ENCODE measurements at places on chromosomes 12 and 14.

GRCh38 chr12:92278378-92278828, 132.8 kb upstream of the BTG1 start:
- no peak for DNase-seq

GRCh38 chr14:81062816-81063215, 107.4 kb downstream of the TSHR start:
- no peak for DNase-seq

- no peak for DNase-seq
Measured at GRCh38 chr12:52020539-52021336, 14.0 kb downstream of the TAMALIN start.

- DNase-seq: no peak
Measured at GRCh38 chr12:24889411-24889810, 59.5 kb downstream of the BCAT1 start.

GRCh38 chr12:102951841-102952240, 5.6 kb upstream of the ASCL1 start:
- no peak for DNase-seq

DNA sequence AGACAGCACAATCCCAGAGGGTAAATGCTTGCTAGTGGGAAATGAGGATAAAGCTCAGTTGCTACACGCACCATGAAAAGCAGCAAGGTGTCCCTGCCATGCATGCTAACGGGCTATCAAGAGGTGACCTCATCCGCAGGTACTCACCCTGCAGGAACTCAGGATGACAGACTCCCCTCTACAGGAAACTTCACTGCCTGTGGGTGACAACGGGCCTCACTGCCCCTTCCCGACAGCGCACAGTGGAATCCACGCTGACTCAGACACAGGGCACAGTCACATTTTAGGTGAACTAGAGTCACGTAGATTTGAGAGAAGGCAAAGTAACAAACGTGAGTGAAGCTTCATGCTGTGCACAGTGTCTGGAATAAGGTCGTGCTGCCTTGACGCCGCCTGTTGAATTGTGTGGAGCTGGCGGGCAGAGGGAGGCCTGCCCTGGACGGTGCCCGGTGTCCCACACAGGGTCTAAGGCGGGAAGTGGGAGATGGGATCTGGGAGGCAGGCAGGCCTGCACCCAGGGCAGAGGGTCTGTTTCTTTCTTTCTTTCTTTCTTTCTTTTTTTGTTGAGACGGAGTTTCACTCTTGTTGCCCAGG, 331.8 kb downstream of the TMEM132D start:
- no peak for DNase-seq

- no peak for DNase-seq
Measured at GRCh38 chr12:75446857-75447256, 33.7 kb upstream of the GLIPR1 start.

GRCh38 chr14:94656043-94656442, 43.9 kb downstream of the SERPINA3 start:
- DNase-seq: no peak

DNA sequence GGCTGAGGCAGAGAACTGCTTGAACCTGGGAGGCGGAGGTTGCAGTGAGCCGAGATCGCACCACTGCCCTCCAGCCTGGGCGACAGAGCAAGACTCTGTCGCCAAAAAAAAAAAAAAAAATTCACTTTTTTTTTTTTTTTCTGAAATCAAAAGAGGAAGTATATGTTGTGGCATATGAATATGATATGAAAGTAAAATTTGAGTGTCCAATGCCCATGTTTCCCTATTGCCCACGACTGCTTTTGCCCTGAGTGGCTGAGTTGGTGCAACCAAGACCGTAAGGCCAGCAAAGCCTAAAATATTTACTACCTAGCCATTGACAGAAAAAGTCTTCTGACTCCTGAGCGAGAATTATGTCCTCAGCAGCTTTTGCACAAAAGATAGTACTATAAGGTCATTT, 101.7 kb upstream of the PARP11 start:
- DNase-seq: no peak

DNA sequence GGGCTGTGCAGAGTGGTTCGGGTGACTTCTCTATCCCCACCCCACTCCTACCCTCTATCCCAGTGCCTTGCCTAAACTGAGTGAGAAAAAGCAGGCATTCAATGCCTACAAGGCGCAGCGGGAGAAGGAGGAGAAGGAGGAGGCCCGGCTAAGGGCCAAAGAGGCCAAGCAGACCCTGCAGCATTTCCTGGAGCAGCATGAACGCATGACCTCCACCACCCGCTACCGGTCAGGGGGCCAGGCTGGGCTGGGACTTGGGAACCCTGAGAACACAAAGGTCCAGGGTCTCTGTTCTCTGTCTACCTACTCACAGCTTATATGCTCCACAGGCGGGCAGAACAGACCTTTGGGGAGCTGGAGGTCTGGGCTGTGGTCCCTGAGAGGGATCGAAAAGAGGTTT, 11.7 kb downstream of the PRPF40B start:
- DNase-seq: no peak

DNA sequence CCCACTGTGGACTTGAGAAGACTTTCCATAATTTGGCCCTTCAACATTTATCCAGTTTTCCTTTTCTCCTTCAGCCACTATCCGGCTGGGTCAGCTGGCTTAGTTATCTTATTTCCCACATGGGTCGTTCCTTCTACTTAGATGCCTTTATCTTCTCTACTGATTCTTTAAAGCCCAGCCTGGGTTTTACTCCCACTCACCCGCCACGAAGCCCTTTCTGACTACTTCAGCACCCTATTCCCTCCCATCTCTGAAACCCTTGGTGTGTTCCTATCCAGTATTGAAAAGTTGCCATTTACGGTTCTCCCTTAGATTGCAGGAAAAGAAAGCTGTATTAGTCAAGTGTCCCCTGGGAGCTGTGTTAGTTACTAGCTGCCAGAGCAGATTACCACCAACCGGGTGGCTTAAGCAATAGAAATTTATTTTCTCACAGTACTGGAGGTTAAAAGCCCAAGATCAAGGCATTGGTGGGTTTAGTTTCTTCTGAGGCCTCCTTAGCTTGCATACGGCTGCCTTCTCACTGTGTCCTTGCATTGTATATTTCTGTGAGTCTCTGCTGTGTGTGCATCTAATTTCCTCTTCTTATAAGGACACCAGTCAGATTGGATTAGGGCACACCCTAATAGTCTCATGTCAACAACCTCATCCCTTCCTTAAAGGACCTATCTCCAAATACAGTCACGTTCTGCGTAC, 105.5 kb downstream of the GPATCH2L start:
- no peak for DNase-seq

GRCh38 chr12:110233212-110233903, 47.7 kb upstream of the ATP2A2 start:
- DNase-seq: no peak

DNA sequence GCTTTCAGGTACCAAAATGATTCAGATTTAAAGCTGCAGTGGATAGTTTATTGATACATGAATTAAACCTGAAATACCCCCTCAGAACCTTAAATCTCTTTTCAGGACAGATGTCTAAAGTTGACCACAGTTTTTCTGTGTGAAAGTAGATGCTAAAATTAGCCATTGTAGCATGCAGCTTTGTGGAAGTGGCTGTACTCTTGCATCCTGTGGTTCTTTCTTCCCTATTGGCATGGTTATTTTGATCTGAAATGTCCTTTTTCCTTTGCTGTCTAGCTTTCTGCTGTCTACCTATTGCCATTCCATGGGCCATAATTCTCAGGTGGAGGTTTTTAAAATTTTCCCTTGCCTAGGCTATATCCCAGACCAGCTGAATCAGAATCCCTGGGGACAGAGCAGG, 455.6 kb downstream of the ZFP36L1 start:
- DNase-seq: no peak

DNA sequence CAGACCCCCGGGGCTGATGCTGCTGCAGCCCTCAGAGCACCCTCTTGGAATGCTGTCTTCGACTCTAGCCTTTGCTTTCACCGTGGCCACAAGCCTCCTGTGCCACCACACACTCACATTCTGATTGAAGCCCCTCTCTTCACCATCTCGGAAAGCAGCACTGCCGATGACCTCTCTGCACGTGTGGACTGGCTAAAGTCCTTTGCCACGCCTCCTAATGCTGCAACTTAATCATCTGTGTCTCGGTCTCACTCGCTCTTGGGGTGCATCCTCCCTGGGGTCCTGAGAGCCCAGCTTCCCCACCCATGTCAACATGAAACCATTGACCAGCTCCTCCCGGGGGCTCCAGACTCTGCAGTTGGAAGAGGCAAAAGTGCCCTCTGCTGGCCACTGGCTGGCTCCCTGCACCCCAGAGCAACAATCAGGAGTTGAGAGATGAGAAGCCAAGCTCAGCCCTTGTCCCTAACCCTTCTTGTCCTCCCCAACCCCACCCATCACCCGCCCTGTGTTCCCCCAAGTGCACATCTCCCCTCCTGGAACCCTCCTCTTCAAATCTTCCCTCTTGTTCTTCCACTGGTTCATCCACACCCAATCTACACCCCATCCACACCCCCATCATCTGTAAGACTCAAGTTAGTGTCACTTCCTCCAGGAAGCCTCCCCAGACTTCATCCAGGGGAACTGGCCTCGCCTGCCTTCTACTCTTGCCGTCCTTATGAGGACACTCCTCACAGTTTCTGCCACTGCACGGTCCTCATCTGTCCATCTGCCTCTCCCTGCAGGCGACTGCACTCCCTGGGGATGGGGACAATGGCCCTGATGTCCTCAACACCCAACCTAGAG, 23.6 kb upstream of the FAM181A start:
- DNase-seq: no peak

GRCh38 chr12:119259484-119259883, 75.0 kb upstream of the CCDC60 start:
- no peak for DNase-seq

- peak; percentile 15 for DNase-seq
Measured at GRCh38 chr12:89333564-89334252, 18.6 kb downstream of the DUSP6 start.

- no peak for DNase-seq
Measured at GRCh38 chr14:73567951-73568885, 795 bp upstream of the ACOT2 start.

DNA sequence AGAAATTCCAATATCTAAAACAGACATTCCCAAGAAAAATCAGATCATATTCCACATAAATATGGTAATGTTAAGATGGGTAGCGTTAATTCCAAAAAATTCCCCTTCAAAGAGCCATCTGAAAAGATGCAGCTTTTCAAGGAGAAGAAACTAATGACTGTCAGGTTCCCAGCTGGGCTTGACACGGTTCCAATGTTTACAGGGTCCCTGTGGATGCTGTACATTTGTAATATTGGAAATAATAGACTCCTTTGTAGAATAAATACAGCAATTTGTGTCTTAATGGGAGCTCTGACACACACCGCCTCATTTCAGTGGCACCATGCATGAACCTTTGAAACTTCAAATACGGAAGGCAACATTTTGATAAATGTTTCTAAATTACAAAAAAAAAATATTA, 140.6 kb downstream of the ITPR2 start:
- no peak for DNase-seq
